ENCODE measurements at places on chromosomes 16 and 17.

DNA sequence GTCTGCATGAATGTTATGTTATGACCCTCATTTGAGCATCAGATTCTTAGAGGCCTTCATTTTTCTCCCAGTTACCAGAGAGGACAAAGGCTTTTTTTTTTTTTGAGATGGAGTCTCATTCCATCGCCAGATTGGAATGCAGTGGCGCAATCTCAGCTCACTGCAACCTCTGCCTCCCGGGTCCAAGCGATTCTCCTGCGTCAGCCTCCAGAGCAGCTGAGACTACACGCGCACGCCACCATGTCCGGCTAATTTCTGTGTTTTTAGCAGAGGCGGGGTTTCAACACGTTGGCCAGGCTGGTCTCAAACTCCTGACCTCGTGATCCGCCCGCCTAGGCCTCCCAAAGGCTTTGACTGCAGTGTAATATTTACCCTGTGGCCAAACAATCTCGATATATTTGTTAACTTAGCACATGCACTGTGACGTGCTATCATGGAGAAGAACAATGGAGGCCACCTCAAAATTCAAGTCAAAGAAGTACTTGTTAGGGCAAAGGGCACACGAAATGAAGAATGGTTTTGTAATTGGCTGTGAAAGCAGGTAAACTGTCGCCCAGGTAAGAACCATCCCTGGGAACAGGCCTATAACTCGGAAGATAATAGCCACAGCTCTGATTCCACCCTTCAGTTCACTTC lies 303.4 kb downstream of the SLC39A11 start:
- H3K27ac ChIP-seq, result no peak overlapping the region
- H3K36me3 ChIP-seq, result no peaks in the 10 kb centered on the region
- no peaks in the 10 kb centered on the region for H3K27me3 ChIP-seq
- H3K4me3 ChIP-seq, result no peak overlapping the region

DNA sequence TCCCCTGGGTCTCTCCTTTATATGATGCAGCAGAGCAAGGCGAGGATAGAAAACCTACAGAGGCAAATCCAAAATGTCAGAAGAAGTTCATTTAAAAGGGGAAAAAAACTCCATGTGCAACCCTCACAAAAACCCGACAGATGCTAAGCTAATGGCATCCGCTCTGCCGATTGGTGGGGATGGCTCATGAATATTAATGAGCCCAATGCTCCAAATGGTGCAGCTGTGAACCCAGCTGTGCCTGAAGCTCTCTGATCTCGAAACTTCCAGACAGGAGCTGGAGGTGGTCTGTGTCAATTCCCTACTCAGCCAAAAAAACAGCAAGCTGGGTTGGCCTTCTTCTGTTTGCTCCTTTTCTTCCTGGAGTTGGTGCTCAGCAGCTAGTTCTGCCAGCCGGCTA lies 15.5 kb downstream of the SNX11 start:
- no peaks in the 10 kb centered on the region for H3K27me3 ChIP-seq
- H3K36me3 ChIP-seq, result peaks cover 15% of the 10 kb centered on the region
- no peaks in the 10 kb centered on the region for H3K4me1 ChIP-seq
- DNase-seq, result no peak

DNA sequence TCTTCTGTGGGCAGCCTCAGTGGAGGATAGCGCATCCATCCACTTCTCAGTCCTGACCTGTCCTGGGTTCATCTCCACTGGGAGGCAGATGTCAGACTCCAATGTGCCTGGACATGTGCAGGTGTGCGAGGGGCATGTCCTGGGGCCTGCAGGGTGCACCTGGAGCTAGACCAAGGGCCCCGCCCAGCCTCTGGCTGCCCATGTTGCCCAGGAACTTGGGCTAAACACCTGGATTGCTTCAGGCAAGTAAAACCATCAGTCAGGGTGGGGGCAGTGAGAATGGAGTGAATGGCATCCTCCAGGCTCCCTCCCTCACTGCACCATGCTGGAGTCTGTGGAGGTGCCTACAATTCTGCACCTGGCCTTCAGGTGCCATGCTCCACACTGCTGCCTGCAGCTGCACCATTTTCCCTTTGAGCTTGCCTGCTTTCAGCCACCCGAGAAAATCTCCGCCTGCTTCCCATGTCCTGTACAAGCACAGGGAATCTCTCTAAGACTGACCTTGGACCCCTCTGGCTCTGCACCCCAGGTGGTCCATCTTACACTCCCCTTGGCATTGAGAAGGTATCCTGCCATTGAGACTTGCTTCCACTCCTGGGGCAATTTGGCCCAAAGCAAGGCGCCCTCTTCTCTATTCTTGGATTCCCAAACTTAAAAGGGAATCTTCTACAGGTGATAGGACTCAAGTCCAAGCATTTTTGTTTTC lies 2.1 kb upstream of the MFSD6L start:
- DNase-seq, result no peak
- peaks cover 4% of the 10 kb centered on the region for H3K4me1 ChIP-seq
- no peaks in the 10 kb centered on the region for H3K36me3 ChIP-seq
- no peaks in the 10 kb centered on the region for H3K27me3 ChIP-seq

- DNase-seq, result no peak
- H3K4me3 ChIP-seq, result no peak overlapping the region
- no peaks in the 10 kb centered on the region for H3K36me3 ChIP-seq
- H3K4me1 ChIP-seq, result no peaks in the 10 kb centered on the region
- no peaks in the 10 kb centered on the region for H3K27me3 ChIP-seq
- no peak overlapping the region for H3K27ac ChIP-seq
Measured at GRCh38 chr16:1097800-1098199, 1.8 kb upstream of the C1QTNF8 start.

DNA sequence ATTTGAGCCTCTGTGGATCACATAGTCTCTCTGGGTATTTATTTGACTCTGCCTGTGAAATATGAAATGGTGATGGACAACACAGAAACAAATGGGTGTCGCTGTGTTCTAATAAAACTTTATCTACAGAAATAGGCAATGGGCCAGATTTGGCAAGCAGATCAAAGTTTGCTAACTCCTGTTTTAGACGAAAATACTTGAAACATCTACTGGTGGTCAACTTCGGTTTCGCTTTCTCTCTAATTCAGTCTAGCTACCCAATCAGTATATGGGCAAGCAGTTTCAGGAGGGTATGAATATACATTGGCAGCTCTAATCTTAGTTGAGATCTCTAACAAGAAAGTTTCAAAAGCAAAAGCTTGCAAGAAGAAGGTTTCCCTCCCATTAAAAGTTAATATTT lies 60.1 kb upstream of the DYNLRB2 start:
- no peaks in the 10 kb centered on the region for H3K4me1 ChIP-seq
- H3K27ac ChIP-seq, result no peak overlapping the region
- H3K27me3 ChIP-seq, result no peaks in the 10 kb centered on the region
- no peak overlapping the region for H3K4me3 ChIP-seq
- no peak for DNase-seq

DNA sequence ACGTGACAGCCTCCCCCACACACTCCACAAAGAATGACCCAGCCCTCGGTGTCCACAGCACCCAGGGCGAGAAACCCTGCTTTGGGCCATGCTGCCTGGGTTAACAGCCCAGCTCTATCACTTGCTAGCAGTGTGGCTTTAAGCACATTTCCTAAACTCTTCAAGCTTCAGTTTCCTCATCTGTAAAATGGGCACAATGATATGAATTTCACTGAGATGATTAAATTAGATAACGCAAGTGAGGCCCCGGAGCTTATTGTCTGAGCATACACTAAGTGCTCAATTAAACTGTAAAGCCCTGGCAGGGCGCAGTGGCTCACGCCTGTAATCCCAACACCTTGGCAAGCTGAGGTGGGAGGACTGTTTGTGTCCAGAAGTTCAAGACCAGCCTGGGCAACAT lies 79.4 kb downstream of the LITAF start:
- H3K36me3 ChIP-seq, result no peaks in the 10 kb centered on the region
- no peak overlapping the region for H3K27ac ChIP-seq
- H3K27me3 ChIP-seq, result no peaks in the 10 kb centered on the region
- no peak overlapping the region for H3K4me3 ChIP-seq
- no peak for DNase-seq
- H3K4me1 ChIP-seq, result no peaks in the 10 kb centered on the region

DNA sequence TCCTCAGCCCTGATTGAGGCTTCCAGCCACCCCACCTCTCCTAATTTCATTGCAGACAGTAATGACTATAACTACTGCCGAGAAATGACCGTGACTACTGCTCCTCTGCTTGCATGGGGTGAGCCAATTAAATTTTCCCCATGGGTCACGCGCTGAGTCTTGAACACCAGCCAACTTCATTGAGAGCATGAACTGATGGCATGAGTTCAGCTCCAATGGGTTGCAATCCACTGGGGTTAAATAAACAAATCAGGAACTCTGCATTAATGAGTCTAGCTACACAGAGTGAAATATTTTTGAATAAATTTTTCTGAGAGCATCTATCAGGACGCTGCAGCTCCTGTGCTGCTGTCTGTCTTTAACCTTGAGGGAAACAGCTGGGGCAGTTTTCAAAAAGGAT lies 61.6 kb upstream of the CLEC3A start:
- H3K27me3 ChIP-seq, result no peaks in the 10 kb centered on the region
- H3K27ac ChIP-seq, result no peak overlapping the region
- H3K36me3 ChIP-seq, result no peaks in the 10 kb centered on the region

DNA sequence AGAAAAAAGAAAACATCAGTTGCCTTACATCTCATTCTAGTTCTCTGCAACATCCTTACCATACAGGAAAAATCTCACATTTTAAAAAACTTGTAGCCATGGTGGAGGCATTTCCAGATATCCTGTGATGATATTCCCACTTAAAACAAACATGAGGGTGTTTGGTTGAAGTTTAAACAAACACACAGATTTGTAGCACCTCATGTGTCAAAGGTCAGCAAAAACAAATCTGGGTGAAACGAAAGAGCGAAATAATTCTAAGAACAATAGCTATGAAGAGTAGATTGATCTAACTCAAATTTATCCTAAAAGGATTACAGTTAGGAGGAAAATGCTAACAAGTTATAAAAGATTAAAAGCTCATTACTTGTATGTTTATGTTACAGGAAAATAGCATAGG lies 83.1 kb upstream of the IRX5 start:
- no peak overlapping the region for H3K27ac ChIP-seq
- no peaks in the 10 kb centered on the region for H3K4me1 ChIP-seq
- H3K27me3 ChIP-seq, result no peaks in the 10 kb centered on the region
- no peak overlapping the region for H3K4me3 ChIP-seq
- no peak for DNase-seq

- H3K4me1 ChIP-seq, result no peaks in the 10 kb centered on the region
- peak; percentile 76 for DNase-seq
- H3K27me3 ChIP-seq, result no peaks in the 10 kb centered on the region
- H3K36me3 ChIP-seq, result no peaks in the 10 kb centered on the region
- no peak overlapping the region for H3K4me3 ChIP-seq
Measured at GRCh38 chr17:48131216-48131824, 23.8 kb downstream of the SNX11 start.
